ENCODE measurements at places on chromosomes 2 and 18.

GRCh38 chr2:15605721-15606120 lies 14.1 kb downstream of the DDX1 start:
- no peak for DNase-seq

DNA sequence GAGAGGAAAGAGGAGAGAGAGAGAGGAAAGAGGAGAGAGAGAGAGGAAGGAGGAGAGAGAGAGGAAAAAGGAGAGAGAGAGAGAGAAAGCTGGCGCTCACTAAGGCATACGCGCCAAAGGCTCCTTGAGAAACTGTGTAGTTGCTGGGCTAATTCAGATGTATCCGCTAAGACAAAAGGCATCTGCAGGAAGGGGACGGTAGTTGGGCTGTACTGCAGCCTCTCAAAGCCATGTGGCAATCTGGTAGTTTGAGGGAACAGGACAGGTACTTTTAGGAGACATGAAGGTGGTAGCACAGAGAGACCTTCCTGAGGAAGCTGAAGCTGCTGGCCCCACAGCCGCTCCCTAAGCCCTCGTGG lies 31.6 kb downstream of the THNSL2 start:
- DNase-seq: no peak

GRCh38 chr2:182300608-182301007 lies 126.2 kb downstream of the PDE1A start:
- no peak for DNase-seq

GRCh38 chr2:1827686-1828085 lies 83.4 kb upstream of the PXDN start:
- no peak for DNase-seq

GRCh38 chr2:55107436-55107835 lies 57.2 kb upstream of the RTN4 start:
- no peak for DNase-seq

Measured in SK-N-MC (cell line).